Cardiac muscle cell (in vitro differentiated cells and primary cell): ENCODE measurements at places on chromosomes 5 and 9. TPM values are rescaled to one million over a fixed set of nuclear protein-coding genes. Genes with fewer than 3 reads are reported as not detected.

The TMEM215 gene
- not detected in 2 replicates for total RNA-seq

The RELL2 gene
- 1.8 and 3.6 TPM in 2 replicates for total RNA-seq

The ELAVL2 gene
- 4.1 and 11.2 TPM in 2 replicates for total RNA-seq

The KIAA0825 gene
- total RNA-seq = 1.8 and 2.1 TPM in 2 replicates

The GPRIN1 gene
- 0.27 and 0.63 TPM in 2 replicates for total RNA-seq

The NXNL2 gene
- 0.56 TPM in 1 of 2 replicates, not detected in the other for total RNA-seq

The ZDHHC11B gene
- 2.9 and 4.2 TPM in 2 replicates for total RNA-seq

The SPATA31C1 gene
- not detected in 2 replicates for total RNA-seq

The LCN9 gene
- total RNA-seq = not detected in 2 replicates

The TUSC1 gene
- total RNA-seq = 29.2 and 36.0 TPM in 2 replicates

The HOMER1 gene
- 18.1 and 28.0 TPM in 2 replicates for total RNA-seq

The MEGF9 gene
- total RNA-seq = 1.4 and 1.8 TPM in 2 replicates

The IL9 gene
- not detected in 2 replicates for total RNA-seq

The HTR1A gene
- total RNA-seq = not detected in 2 replicates

The SYK gene
- total RNA-seq = not detected in 2 replicates

The NMUR2 gene
- total RNA-seq = not detected in 2 replicates

The SLC38A9 gene
- total RNA-seq = 15.1 and 15.7 TPM in 2 replicates

The S100Z gene
- total RNA-seq = 0.45 TPM in 1 of 2 replicates, not detected in the other

The CDH9 gene
- total RNA-seq = not detected in 2 replicates

The IL3 gene
- total RNA-seq = not detected in 2 replicates

The PAPPA gene
- 0.80 and 0.81 TPM in 2 replicates for total RNA-seq

The MYOZ3 gene
- total RNA-seq = 2.1 and 6.8 TPM in 2 replicates

The DDX4 gene
- not detected in 2 replicates for total RNA-seq

The C9orf153 gene
- total RNA-seq = 0.74 and 1.0 TPM in 2 replicates

The CDH6 gene
- 0.04 and 0.77 TPM in 2 replicates for total RNA-seq

The WDR5 gene
- total RNA-seq = 26.0 and 27.3 TPM in 2 replicates

The CDKN2B-AS1 gene
- not detected in 2 replicates for total RNA-seq

The ACTBL2 gene
- total RNA-seq = not detected in 2 replicates

The PDLIM4 gene
- 22.0 and 23.1 TPM in 2 replicates for total RNA-seq

The GNA14 gene
- 0.21 and 0.36 TPM in 2 replicates for total RNA-seq

The LVRN gene
- 0.36 and 3.0 TPM in 2 replicates for total RNA-seq

The MAN2A1 gene
- 6.3 and 8.6 TPM in 2 replicates for total RNA-seq

The LOX gene
- 3.5 and 4.6 TPM in 2 replicates for total RNA-seq

The DBH gene
- total RNA-seq = not detected in 2 replicates

The CORO2A gene
- total RNA-seq = 2.0 and 2.4 TPM in 2 replicates

The IFNK gene
- total RNA-seq = not detected in 2 replicates

The JAKMIP2 gene
- total RNA-seq = 15.9 and 19.6 TPM in 2 replicates

The FOXD4L3 gene
- 0.21 TPM in 1 of 2 replicates, not detected in the other for total RNA-seq

The PCA3 gene
- not detected in 2 replicates for total RNA-seq

The FREM1 gene
- total RNA-seq = 24.8 and 54.4 TPM in 2 replicates

The TMEM252 gene
- total RNA-seq = not detected in 2 replicates

The PDE8B gene
- total RNA-seq = 0.83 and 3.3 TPM in 2 replicates

The FST gene
- total RNA-seq = 13.0 and 17.1 TPM in 2 replicates
